ENCODE measurements at places on chromosomes 16 and 17.

DNA sequence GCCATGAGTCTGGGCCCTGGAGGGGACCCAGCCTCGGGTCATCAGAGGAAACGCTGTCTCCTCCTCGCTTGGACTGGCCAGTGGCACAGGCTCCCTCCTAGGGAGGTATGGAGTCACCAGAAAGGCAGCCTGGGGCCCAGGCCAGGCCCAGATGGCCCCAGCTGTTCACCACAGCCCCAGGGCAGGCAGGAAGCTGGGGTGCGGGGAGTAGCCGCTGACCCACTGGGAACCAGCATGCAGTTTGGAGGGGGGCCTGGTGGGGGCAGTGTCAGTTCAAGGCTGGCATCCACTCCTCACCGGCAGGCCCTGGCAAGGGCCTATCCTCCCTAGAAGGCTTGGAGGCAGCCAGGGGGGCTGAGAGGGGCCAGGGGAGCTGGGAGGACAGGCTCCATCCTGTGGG is 48.8 kb downstream of the SDK2 start:
- peak; percentile 56 for DNase-seq

DNA sequence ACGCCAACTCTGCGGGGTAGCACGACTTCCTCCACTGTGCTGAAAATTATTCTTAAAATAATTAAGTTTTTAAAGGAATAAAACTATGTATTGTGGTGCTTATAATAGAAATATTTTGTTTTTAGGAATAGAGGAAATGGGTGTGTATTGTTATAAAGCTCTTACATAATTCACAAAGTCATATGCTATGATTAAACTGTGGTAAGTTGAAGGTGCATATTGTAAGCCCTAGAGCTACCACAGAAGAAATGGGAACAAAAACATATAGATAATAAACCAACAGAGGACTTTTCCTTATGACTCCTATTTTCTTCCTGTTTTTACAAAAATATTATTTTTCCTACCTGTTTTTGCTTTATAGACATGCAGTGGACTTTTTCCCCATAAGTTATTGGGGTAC is 4.3 kb upstream of the SLFN11 start:
- DNase-seq = no peak

DNA sequence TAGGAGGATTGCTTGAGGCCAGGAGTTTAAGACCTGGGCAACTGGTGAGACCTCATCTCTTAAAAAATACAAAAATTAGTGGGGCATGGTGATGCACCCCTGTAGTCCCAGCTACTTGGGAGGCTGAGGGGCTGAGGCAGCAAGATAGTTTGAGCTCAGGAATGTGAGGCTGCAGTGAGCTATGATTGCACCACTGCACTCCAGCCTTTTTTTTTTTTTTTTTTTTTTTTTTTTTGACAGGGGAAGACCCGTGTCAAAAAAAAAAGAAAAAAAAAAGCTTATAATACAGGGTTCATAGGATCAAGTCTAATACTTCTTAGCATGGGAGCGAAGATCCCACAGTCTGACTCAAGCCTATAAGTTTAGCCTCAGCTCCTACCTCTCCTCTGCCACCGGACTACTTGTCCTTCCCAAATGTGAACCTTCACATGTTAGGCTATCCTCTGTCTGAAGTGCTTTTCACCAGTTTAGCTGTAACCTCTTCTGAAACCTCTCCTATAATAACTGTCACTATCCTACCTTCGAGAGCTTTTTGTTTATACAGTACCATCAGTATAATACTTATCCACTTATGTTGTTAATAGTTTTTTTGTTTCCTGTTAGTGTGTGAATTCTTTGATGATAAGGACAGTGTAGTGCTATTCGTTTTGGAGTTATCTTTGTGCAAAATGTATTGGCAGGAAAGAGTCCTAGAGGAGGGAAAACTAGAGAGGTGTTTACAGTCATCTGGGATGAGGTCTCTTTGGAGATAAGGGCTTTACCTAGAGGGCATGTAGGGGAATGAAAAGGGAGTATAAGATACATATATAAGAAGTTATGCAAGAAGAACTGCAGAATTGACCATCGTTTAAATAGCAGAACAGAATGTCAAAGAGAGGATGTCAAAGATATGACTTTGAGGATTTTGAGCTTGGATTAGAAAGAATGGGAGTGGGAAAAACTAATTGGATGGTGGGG is 15.5 kb downstream of the CPD start:
- no peak for DNase-seq

DNA sequence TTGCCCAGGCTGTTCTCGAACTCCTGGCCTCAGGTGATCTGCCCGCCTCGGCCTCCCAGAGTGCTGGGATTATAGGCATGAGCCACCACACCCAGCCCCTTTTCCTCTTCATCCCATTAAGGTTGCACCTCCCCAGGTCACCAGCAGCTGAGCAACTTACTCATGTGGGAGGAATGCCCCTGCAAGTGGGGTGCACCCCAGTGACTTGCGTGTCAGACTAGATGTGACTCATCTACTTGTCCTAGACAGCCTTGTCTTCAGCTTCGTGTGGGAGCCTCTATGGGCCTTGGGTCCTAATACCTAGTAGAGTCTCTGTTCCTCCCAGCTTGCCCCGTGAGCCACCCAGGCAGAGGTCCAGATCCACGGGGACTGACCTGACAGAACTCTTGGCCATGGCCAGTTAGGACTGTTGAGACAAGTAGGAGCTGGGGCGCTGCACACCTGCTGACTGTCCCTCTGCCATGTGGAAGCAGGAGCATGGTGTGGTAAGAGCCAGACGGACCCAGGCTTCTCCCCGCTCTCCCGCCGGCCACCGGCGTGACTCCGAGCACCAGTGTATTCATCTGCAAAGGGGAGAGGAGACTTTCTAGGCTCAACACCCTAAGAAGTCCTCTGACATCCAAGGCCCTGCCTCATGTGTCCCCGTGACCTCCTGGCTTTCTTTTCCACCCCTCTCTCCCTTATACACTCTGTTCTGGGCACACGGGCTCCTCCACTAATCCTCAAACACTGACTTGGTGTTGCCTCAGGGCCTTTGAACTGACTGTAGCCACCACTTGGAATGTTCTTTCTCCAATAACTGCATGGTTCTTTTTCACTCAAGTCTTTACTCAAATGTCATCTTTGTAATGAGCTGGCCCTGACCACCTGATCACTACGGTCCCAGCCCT is 11.6 kb upstream of the CBX4 start:
- no peak for DNase-seq

DNA sequence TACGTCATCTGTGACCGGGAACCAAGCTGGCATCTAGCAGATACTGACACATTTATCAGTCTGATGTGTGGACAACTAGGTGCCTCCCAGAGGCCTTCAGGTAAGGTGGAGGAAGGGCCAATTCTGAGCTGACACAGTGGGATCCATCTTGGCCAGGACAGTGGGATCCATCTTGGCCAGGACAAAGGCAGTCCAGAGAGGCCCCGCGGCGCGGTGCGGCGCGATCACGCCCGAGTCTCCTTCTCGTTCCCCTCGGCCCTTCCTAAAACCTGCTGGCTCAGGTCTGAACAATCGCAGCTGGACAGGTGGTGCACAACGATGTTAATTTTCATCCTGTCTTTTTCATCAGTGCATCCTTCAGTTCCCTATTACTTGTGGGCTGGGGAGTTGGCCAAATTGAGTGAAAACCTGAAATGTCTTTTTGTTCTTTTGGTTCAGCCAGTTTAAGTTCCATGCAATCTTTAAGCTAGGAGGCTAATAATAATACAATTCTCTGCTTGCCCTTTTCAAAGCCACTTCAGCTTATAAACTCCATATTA is 486 bp upstream of the WSB1 start:
- no peak for DNase-seq

DNA sequence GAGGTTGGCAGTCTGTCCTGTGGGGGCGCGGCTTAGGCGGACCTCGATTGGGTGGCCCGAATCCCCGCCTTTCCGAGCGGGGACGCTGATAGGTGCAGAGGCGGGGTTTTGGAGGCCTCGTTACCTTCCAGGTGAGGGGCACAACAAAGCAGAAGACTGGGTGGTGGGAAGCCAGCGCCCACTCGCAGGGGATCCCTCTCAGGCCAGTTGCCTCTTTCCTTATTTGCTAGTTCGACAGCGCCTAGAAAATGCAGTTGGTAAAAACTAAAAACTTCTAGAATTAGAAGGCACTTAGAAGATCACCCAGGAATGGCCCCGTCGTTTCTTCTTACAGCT is 730 bp downstream of the KAT7 start:
- no peak for DNase-seq

DNA sequence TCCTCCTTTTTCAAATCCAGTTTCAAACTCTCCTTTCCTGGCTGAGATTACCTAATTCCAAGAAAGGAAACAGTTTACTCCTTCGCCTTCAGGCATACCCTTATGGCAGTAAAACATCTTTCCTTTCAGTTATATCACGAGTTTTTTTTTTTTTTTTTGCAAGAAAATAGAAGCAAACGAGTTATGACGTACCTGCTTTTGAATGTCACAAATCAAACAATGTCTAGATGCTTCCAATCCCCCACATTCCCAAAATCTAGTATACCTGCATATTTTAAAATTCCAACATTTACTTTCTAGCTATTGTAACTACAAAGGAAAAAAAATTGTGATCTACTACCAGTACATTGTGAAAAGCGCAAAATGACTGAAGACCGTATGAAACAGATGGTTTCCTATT is 28.9 kb downstream of the GSPT1 start:
- no peak for DNase-seq

- no peak for DNase-seq
Measured at GRCh38 chr17:37520174-37520573, 30.5 kb downstream of the DUSP14 start.

DNA sequence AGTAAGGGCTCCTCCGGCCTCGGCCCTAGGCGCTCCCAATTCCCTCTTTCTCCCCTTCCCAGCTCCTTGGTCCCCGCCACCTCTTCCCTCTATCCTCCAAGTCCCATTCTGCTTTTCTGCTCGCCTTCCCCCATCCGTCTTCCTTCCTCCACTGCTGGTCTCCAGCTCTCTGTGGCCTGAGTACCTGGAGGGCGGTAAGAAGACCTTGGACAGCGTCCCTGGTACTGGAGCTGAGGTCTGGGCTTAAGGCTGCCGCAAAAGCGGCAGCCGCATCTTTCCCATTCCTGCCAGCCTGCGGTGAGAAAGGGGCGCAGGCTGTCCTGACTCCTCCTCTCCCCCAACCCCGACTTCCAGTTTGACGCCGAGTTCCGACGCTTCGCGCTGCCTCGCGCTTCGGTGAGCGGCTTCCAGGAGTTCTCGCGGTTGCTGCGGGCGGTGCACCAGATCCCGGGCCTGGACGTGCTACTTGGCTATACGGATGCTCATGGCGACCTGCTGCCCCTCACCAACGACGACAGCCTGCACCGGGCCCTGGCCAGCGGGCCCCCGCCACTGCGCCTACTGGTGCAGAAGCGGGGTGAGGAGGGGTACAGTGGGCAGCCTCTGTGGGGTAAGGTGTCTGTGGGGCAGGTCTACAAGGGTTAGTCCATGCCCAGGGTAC is 471 bp downstream of the PARD6A start:
- DNase-seq = no peak

DNA sequence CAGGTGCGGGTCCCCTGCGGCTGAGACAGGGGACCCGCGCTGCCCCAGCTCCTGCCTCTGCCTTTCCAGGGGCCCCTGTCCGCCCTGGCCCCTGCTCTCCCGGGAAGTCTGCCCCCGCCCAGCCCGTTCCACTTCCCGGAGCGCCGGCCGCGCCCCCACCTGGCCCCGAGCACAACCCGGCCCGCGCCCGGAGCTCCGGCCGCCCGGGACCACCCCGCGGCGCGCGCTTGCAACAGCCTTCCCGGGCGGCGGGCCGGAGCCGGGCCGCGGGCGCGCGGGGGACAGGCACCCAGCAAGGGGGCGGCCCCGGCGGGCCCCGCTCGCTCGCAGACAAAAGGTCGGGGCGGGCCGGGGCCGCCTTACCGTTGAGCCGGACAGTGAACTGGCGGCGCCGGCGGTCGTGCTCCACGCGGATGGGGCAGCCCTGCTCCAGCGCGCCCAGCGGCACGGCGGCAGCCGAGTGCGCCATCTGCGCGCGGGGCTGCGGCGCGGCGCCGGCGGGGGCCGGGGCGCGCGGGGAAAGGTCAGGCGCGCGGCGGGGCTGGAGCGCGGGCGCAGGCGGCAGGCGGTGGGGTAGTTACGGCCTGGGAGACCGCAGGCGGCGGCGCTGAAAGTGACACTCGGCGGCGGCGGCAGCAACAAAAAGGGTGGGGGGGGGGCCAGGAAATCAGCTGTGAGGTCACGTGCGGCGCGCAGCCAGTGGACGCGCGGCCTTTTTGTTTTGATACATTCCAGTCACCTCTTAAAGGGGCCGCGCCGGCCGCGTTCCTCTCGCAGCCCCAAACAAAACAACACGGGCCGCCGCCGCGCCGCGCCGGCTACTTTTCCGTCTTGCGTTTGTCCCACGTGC is at the start of gene NATD1:
Gene NATD1 (minus strand): TSS at position 615 of the 850 bp plus-strand sequence. CDS start 146 bp downstream, at position 469.
- peak; percentile 92 for DNase-seq

DNA sequence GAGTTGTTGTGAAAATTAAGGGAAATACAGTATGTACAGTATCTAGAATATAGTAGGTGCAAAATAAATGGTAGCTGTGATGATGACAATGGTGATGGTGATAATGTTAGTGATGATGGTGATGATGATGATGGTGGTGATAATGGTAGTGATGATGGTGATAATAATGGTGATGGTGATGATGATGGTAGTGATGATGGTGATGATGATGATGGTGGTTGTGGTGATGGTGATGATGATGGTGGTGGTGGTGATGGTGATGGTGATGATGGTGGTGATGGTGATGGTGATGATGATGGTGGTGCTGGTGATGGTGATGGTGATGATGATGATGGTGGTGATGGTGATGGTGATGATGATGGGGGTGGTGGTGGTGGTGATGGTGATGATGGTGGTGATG is 91.3 kb upstream of the FOXF1 start:
- no peak for DNase-seq

- no peak for DNase-seq
Measured at GRCh38 chr17:60141111-60142018, 8.4 kb upstream of the CA4 start.

GRCh38 chr16:11536104-11536866 is 50.4 kb downstream of the LITAF start:
- DNase-seq = no peak

DNA sequence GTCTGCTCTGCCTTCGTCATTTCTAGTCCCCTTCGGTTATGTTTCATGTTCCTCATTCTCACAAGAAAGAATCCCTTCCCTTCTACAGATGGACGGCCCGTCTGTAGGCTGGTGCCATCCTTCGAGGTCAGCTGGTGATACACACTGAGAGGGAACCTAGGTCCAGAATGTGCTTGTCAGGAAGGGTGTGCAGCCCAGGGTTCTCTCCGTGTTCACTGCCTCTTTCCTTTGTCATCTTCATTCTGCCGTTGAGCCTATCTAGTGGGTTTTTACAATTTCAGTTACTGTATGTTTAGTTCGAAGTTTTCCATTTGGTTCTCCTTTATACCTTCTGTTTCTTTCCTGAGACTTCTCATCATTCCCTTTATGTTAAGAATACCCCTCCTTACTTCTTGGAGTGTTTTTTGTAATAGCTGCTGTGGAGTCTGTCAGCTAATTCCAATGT is 18.9 kb downstream of the KIAA0513 start:
- no peak for DNase-seq
